Activated CD4-positive, alpha-beta T cell treated with anti-CD3 and anti-CD28 coated beads, Interleukin-2, amount 10 ng/mL, durations not matched to agents 7 days and 5 days (primary cell): ENCODE measurements at places on chromosomes 1 and 21. TPM values are rescaled to one million over a fixed set of nuclear protein-coding genes. Genes with fewer than 3 reads are reported as not detected.

- H3K27ac ChIP-seq: no peak overlapping the region
- no peaks in the 10 kb centered on the region for H3K36me3 ChIP-seq
- H3K4me1 ChIP-seq: peaks cover 9% of the 10 kb centered on the region
- DNase-seq: no peak
- H3K27me3 ChIP-seq: peaks cover 13% of the 10 kb centered on the region
- no peak overlapping the region for H3K4me3 ChIP-seq
These were observed 31.7 kb downstream of the TRIM11 start for GRCh38 chr1:228374711-228375577.

- no peaks in the 10 kb centered on the region for H3K36me3 ChIP-seq
- peaks cover 47% of the 10 kb centered on the region for H3K27me3 ChIP-seq
- no peaks in the 10 kb centered on the region for H3K4me1 ChIP-seq
- DNase-seq: no peak
- no peak overlapping the region for H3K4me3 ChIP-seq
These were observed 82.4 kb downstream of the PLXNA2 start for GRCh38 chr1:208161656-208162375.

DNA sequence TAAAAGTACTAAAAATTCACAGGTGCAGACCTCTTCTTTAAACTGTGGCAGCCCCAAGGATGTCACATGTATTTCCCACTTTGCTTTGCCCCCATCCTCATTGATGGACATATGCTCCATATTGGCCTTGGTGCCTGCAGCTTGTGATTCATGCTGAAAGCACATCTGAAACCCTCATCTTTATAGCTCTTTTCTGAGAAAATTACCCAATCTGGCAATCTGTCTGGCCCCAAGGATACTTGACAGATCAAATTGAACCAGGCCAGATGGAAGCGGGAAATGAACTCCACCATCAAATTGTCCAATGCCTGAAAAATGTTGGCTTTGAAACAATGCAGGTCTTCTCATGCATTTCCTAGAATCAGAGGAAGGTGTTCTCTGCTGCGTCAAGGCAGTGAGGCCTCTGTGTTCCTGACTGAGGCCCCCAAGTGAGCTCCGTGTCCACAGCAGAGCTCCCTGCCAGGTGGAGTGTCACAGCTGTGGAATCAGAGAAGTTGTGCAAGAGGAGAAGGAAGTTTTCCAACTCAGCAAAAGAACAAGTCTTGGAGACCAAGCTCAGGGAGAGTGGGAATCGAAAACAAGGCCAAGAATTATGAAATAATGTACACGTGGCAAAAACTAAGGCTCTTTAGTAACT is 323.7 kb downstream of the PLPP3 start:
- no peak overlapping the region for H3K27ac ChIP-seq
- H3K27me3 ChIP-seq: no peaks in the 10 kb centered on the region
- no peak overlapping the region for H3K4me3 ChIP-seq
- H3K4me1 ChIP-seq: no peaks in the 10 kb centered on the region
- no peaks in the 10 kb centered on the region for H3K36me3 ChIP-seq

DNA sequence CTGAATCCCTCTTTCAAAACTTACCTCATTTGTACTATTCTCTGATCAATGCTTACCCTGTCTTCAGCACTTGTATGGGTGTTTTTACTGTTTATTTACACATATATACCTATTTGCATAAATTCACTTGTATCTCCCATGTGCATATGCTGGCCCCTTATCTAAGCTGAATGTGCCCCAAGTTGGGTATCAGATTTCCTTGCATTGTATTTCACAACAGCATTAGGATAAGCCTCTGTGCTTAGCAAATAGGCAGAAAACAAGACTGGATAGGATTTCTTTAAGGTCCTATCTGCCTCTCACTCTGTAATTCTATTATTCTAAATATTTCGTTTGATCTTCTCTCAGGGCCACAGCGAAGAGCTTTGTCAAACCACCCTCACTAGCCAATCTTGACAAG is 45.9 kb upstream of the IPO9 start:
- H3K36me3 ChIP-seq: no peaks in the 10 kb centered on the region
- H3K27me3 ChIP-seq: peaks cover 3% of the 10 kb centered on the region
- H3K4me3 ChIP-seq: no peak overlapping the region

DNA sequence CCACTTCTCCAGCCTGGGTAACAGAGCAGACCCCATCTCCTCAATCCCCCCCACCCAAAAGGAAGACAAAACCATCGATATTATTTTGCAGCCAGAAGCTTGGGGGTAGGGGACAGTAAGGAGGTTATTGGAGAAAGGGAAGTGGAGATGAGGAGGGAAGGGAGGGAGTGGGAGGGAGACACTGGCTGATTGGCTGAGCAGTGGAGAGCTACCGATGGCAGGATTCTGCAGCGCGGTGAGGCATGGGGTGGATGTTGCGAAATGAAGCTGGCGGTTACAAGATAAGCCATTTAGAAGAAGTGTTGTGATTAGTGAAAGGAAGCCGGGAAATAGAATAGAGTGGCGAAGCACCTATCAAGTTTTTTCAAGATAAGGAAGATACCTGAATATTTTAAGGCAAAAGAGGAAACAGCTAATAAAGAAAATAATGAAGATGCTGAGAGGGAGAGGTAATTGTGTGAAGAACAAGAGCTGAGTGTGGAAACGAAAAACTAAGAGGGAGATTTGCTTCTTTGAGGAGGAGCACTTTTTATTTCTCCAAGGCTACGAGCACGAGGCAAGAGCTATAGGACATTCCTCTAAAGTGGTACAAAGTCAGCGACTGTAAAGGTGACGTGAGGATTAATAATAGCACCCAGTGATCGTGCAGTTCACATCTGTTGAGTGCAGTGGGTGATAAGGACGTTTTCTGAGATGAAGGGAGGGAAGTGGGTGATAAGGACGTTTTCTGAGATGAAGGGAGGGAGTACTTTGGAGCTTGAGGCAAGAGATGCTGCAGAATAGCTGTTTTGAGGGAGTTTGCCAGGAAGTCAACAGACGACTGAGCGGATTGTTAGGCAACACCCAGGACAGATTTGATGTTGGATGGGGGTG is 103.2 kb upstream of the KIF26B start:
- H3K36me3 ChIP-seq: no peaks in the 10 kb centered on the region
- peak overlapping the region; percentile 46 for H3K27ac ChIP-seq
- peak overlapping the region; percentile 30 for H3K4me3 ChIP-seq
- H3K27me3 ChIP-seq: peaks cover 2% of the 10 kb centered on the region
- H3K4me1 ChIP-seq: peaks cover 24% of the 10 kb centered on the region

DNA sequence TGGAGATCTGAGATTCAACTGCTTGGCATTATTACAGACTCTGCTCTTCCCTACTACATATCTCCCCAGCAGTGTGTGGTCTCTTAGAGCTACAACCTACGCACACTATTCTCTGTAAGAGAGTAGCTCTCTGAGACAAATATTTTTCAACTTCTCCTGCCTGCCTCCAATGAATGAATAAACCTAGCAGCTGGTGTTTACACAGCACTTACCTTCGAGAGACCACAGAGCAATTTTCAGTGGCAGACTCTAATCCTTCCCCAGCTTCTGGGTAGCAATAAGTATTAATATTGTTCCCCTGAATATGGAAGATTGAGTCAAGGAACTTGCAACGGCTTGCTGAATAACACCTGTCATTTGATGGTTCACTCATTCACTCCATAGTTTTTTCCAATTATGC is 350.9 kb upstream of the SPAG17 start:
- no peaks in the 10 kb centered on the region for H3K4me1 ChIP-seq
- H3K27me3 ChIP-seq: no peaks in the 10 kb centered on the region
- H3K36me3 ChIP-seq: no peaks in the 10 kb centered on the region
- no peak overlapping the region for H3K4me3 ChIP-seq
- DNase-seq: no peak

DNA sequence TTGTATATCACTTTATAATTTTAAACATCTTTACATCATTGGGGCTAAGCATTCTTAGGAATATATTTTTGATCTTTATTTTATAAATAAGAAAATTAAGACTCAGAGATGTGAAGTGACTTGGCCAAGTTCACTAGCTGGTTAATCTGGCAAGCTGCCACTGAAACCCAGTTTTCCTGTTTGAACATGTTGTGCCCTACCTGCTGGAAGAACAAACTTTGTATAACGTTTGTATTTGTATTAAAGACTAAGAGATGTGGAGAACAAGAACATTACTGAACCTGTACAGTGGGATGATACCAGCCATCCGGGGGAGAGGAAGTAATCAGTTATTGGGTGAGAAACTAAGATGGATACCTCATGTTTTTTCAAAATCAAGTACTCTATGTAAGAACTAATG is 77.2 kb upstream of the SIPA1L2 start:
- DNase-seq: no peak
- H3K27ac ChIP-seq: no peak overlapping the region
- H3K27me3 ChIP-seq: no peaks in the 10 kb centered on the region
- H3K36me3 ChIP-seq: no peaks in the 10 kb centered on the region
- no peaks in the 10 kb centered on the region for H3K4me1 ChIP-seq

GRCh38 chr1:173864179-173864867 is 3.5 kb downstream of the GAS5 start:
- H3K27ac ChIP-seq: peak overlapping the region; percentile 96
- peaks cover 45% of the 10 kb centered on the region for H3K4me1 ChIP-seq
- no peak for DNase-seq
- H3K36me3 ChIP-seq: peaks cover 61% of the 10 kb centered on the region
- peak overlapping the region; percentile 95 for H3K4me3 ChIP-seq
- H3K27me3 ChIP-seq: no peaks in the 10 kb centered on the region

DNA sequence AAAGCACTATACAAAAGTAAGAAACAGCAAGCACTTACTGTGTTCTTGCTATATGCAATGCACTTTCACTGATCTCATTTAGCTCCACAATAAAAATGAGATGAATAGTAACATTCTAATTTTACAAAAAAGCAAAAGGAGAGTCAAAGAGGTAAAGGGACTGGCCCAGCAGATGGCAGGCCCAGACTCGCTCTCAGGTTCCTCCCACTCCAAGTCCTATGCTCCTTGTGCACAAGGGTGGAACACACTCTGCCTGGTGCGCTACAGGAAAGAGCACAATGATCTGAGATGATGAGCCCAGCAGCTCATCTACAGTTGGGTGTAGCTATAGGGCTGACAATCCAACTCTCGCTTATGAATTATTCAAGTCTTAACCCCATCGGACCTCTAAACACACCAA is 94.1 kb upstream of the LYST start:
- H3K36me3 ChIP-seq: peaks cover 5% of the 10 kb centered on the region
- DNase-seq: no peak
- H3K4me3 ChIP-seq: no peak overlapping the region

- no peak overlapping the region for H3K27ac ChIP-seq
- DNase-seq: no peak
- H3K4me3 ChIP-seq: no peak overlapping the region
- no peaks in the 10 kb centered on the region for H3K36me3 ChIP-seq
These were observed 204.4 kb downstream of the GRIK3 start for GRCh38 chr1:36829961-36830360.

DNA sequence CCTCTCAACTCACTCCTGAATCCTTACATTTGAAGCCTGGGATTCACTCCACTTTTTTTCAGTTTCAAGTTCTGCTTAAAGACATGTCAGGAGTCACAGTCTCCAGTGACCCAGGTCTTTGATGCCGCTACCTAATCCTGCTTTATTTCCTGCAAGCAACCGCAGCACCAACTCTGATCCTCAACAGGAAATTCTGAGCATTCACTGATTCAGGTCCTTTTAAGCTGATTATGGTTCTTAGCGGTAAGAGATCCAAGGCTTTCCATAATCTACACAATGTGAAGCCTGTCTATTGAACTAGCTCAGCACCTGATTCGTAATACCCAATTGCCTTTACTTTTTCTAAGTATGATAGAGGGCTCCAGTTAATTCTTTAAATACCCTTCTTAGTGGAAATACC is 43.7 kb upstream of the PIGC start:
- H3K4me1 ChIP-seq: peaks cover 12% of the 10 kb centered on the region
- H3K27me3 ChIP-seq: peaks cover 18% of the 10 kb centered on the region
- H3K36me3 ChIP-seq: no peaks in the 10 kb centered on the region
- H3K27ac ChIP-seq: no peak overlapping the region

DNA sequence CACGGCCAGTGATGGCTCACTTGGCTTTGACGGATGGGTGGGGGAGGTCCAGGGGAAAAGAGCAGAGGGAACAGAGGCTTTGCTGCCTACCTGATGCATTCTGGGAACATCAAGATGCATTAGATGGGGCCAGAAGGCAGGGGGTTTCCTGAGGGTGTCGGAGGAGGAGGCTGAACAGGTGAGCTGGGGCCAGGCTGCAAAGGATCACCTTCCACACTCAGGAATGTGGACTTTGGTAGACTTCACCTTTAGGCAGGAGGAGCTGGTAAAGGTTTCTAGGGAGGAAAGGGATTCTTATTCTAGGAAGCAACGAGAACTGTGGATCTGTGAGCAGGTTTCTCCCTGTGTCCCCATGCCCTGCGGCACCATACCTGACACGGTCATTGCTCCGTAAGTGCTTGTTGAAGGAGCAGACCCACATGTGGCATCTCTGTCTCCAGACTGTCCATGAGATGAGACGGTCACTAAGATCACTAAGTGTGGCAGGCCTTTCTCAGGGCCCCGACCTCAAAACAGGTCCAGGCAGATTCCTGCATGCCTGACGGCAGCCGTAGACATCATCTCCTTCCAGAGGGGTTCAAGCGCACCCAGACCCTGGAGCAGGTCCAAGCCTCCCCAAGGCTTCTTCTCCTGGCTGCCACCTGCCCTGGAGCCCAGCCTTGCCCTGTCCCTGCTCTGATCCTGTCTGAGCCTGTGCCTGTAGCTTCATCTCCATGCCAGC is 89.1 kb upstream of the SLC25A33 start:
- no peak overlapping the region for H3K4me3 ChIP-seq
- H3K27ac ChIP-seq: no peak overlapping the region
- no peaks in the 10 kb centered on the region for H3K36me3 ChIP-seq
- DNase-seq: no peak
- H3K4me1 ChIP-seq: no peaks in the 10 kb centered on the region

DNA sequence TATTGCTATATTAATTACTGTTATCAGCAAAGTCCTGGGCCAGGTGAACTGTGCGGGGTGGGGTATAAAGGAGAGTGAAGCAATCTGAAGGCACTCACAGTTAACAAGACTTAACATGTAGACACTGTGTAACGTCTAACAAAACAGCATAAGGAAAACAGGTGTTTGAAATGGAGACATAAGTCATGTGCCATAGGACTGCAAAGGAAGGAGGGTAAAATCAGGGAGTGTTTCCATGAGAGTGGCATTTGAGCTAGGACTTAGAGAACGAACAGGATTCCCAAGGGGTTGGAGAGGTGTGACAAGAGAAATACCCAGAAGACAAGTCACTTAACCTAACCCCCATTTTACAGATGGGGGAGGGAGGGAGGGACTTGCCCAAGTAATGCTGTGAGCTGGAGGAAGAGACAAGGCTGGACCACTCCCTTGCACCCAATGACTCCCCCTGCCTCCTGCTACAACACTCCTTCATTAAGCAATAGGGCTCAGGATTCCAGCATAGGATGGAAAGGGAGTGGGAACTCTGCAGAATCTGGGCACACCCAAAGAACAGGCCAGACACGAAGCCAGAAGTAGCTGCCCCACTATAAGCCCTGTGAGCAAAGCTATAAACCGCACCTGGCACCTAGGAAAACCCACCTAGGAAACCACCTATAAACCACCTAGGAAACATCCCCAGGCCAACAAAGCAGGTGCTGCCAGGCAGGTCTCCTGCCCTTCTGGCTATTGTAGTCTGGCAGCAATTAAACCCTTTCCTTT is 6.6 kb downstream of the PEF1 start:
- no peak overlapping the region for H3K4me3 ChIP-seq
- no peak overlapping the region for H3K27ac ChIP-seq
- H3K36me3 ChIP-seq: peaks cover 2% of the 10 kb centered on the region
- no peaks in the 10 kb centered on the region for H3K27me3 ChIP-seq
- H3K4me1 ChIP-seq: peaks cover 16% of the 10 kb centered on the region
- no peak for DNase-seq

The ZNF124 gene
- total RNA-seq: 23.0 TPM

The PM20D1 gene
- 1.0 TPM for total RNA-seq

The PRAMEF5 gene
- total RNA-seq: not detected

The PRELP gene
- not detected for total RNA-seq

The ANKRD34A gene
- total RNA-seq: 2.0 TPM

The PIK3R3 gene
- total RNA-seq: 3.5 TPM

The AKR7A3 gene
- 0.52 TPM for total RNA-seq
